ENCODE measurements at places on chromosomes 4 and X.

DNA sequence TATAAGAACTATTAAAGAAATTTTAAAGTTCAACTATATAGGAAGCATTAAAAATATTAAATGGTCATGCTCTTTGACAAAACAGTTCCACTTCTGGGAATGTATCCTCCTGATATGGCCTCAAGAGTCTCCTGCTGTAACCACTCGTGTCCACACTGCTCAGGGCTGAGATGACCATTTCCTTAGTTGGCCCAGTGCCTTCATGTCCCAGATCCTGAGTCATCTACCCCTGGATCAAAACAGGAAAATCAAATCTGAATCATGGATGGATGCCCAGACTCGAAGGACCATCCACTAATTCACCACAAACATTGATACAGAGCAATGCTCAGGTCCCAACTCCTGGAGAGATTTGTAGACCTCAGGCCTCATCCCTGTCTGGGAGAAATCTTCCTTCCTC is 44.7 kb downstream of the GPRASP3 start:
- no peak overlapping the region for H3K27ac ChIP-seq
- no peaks in the 10 kb centered on the region for H3K36me3 ChIP-seq
- DNase-seq = no peak
- peaks cover 4% of the 10 kb centered on the region for H3K4me1 ChIP-seq
- no peak overlapping the region for H3K4me3 ChIP-seq
- no peaks in the 10 kb centered on the region for H3K27me3 ChIP-seq

GRCh38 chr4:95761871-95762270 is 78.0 kb upstream of the PDHA2 start:
- no peaks in the 10 kb centered on the region for H3K27me3 ChIP-seq
- DNase-seq = no peak
- H3K27ac ChIP-seq = no peak overlapping the region
- no peaks in the 10 kb centered on the region for H3K36me3 ChIP-seq

- H3K27me3 ChIP-seq = peaks cover 2% of the 10 kb centered on the region
- no peak overlapping the region for H3K27ac ChIP-seq
- H3K36me3 ChIP-seq = no peaks in the 10 kb centered on the region
- H3K4me3 ChIP-seq = no peak overlapping the region
Measured at GRCh38 chr4:137981277-137981676, 260.9 kb downstream of the SLC7A11 start.

- H3K27ac ChIP-seq = no peak overlapping the region
- no peaks in the 10 kb centered on the region for H3K27me3 ChIP-seq
- H3K4me3 ChIP-seq = no peak overlapping the region
- no peak for DNase-seq
- peaks cover 14% of the 10 kb centered on the region for H3K4me1 ChIP-seq
Measured at GRCh38 chr4:82900066-82900410, 497 bp upstream of the THAP9 start.

GRCh38 chr4:41750626-41751448 is 2.3 kb upstream of the PHOX2B start:
- H3K4me1 ChIP-seq = peaks cover 44% of the 10 kb centered on the region
- peaks cover 3% of the 10 kb centered on the region for H3K36me3 ChIP-seq

DNA sequence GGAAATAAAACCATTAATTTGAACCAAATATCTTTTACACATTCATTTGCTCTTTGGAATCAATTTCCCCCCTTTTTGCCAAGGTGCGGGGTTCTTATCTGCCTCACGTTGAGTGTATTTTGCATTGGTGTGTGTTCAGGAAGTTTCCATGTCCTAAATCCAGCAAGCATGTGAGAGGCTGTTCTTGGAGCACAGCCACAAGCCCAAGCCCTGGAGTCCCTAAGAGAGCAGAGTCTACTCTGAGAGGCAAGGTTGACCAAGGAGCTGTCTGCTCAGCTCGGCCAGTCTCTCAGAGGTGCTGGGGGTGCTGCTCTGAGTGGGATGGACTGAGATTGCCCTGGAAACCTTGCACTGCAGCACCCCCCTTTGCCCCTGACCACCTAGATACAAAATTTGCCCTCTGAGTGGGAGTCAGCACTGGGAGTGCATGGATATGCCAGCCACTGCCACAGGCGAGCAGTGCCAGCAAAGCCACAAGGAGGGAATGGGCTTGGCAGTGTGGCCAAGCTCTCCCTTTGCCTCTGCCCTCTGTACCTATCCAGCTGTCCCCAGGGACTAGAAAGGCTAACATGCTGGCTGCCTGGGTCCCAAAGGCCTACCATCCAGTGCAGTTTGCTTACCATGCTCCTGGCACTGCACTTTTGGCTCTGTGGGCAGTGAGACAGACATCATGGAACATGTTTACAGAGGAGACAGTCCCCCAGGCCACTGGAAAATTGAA is 20.5 kb upstream of the FAM193A start:
- no peaks in the 10 kb centered on the region for H3K36me3 ChIP-seq
- no peak overlapping the region for H3K4me3 ChIP-seq
- H3K4me1 ChIP-seq = no peaks in the 10 kb centered on the region
- H3K27me3 ChIP-seq = peaks cover 5% of the 10 kb centered on the region

GRCh38 chrX:113033966-113034680 is 193.5 kb upstream of the AMOT start:
- H3K4me3 ChIP-seq = no peak overlapping the region
- H3K4me1 ChIP-seq = no peaks in the 10 kb centered on the region
- H3K36me3 ChIP-seq = no peaks in the 10 kb centered on the region
- H3K27me3 ChIP-seq = peaks cover 1% of the 10 kb centered on the region
- H3K27ac ChIP-seq = no peak overlapping the region

DNA sequence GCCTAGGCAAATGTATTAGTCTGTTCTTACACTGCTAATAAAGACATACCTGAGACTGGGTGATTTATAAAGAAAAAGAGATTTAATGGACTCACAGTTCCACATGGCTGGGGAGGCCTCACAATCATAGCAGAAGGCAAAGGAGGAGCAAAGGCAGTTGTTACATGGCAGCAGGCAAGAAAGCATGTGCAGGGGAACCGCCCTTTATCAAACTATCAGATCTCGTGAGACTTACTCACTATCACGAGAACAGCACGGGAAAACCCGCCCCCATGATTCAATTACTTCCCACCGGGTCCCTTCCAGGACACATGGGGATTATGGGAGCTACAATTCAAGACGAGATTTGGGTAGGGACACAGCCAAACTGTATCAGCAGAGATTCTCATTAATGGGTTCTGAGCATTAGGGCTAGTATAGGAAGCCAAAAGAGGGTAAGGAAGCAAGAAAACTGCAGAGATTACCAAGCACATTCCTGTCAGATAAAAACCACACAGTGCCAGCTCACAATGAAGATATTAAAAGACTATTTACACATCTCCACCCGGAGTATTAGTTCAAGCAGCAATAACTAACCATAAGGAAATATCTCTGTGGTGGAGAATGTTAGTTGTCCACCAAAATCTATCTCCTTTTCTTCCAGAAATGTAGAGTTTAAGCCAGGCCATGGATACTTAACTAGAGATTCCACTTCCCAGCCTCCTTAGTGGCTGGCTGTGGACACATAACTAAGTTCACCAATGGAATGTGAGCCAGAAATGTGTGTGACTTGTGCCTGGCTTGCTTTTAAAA is 61.2 kb upstream of the HOPX start:
- no peaks in the 10 kb centered on the region for H3K4me1 ChIP-seq
- no peaks in the 10 kb centered on the region for H3K27me3 ChIP-seq
- no peak overlapping the region for H3K27ac ChIP-seq

DNA sequence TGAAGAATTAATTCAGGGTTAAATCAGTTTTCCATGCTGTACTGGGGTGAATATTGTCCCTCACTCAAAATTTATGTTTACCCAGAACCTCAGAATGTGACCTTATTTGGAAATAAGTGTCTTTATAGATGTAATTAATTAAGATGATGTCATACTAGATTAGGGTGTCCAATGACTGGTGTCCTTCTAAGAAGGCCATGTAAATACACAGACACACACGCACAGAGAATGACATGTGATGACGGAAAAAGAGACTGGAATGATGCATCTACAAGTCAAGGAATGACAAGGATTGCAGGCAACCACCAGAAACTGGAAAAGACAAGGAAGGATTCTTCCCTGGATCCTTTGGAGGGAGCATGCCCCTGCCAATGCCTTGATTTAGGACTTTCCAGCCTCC is 84.6 kb upstream of the GPR34 start:
- H3K27ac ChIP-seq = peak overlapping the region; percentile 85
- H3K4me3 ChIP-seq = no peak overlapping the region
- no peaks in the 10 kb centered on the region for H3K36me3 ChIP-seq
- H3K4me1 ChIP-seq = peaks cover 9% of the 10 kb centered on the region
- no peak for DNase-seq
- H3K27me3 ChIP-seq = peaks cover 2% of the 10 kb centered on the region

GRCh38 chr4:144399927-144400326 is 246.0 kb upstream of the HHIP start:
- no peak for DNase-seq
- no peaks in the 10 kb centered on the region for H3K4me1 ChIP-seq
- H3K27ac ChIP-seq = no peak overlapping the region
- H3K27me3 ChIP-seq = peaks cover 1% of the 10 kb centered on the region
- H3K36me3 ChIP-seq = no peaks in the 10 kb centered on the region

DNA sequence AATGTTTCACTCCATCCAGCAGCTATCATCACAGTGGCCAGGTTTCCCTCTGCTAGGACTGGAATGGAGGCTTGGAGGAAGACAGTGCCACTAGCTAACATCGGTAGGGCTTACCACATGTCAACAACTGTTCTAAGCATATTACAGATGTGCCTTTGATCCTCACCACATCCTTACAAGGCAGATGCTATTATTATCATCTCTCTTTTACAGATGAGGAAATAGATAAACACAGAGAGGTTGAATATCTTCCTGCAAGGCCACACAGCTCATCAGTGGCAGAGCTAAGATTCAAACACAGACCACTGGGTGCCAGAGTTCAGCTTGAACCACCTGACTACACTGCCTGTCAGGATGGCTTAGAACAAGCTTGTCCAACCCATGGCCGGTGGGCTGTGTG is 47.4 kb downstream of the MAMLD1 start:
- H3K27me3 ChIP-seq = no peaks in the 10 kb centered on the region
- H3K4me3 ChIP-seq = no peak overlapping the region
- no peak overlapping the region for H3K27ac ChIP-seq
- DNase-seq = no peak

GRCh38 chr4:19309378-19309777 is 942.3 kb upstream of the SLIT2 start:
- H3K4me1 ChIP-seq = no peaks in the 10 kb centered on the region
- no peaks in the 10 kb centered on the region for H3K36me3 ChIP-seq
- H3K27ac ChIP-seq = no peak overlapping the region
- no peak overlapping the region for H3K4me3 ChIP-seq
- no peak for DNase-seq

- no peak for DNase-seq
- no peaks in the 10 kb centered on the region for H3K36me3 ChIP-seq
- peak overlapping the region; percentile 0 for H3K4me3 ChIP-seq
- H3K27ac ChIP-seq = peak overlapping the region; percentile 65
- H3K4me1 ChIP-seq = peaks cover 20% of the 10 kb centered on the region
- H3K27me3 ChIP-seq = peaks cover 2% of the 10 kb centered on the region
Measured at GRCh38 chr4:42712854-42713253, 55.9 kb upstream of the ATP8A1 start.

DNA sequence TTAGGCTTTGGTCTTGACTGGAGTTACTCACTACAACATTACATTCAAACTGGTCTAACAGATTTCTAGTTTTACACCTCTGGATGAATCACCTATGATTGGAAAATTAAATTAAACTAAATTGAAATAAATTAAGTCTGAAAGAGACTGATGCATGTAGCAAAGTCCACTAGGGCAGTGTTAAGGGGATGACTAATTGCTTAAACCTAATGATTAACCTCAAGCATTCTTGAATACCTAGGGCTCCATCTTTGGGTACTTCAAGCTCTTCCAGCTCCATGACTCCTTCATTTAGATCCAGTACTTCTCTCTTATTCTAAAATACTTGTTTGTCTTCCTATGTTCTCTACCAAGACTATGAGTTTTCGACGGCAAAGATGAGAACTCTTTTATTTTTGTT is 86.8 kb downstream of the SH2D1A start:
- no peaks in the 10 kb centered on the region for H3K27me3 ChIP-seq
- peaks cover 5% of the 10 kb centered on the region for H3K4me1 ChIP-seq
- no peaks in the 10 kb centered on the region for H3K36me3 ChIP-seq
- DNase-seq = no peak
- H3K27ac ChIP-seq = no peak overlapping the region

GRCh38 chr4:151725087-151725486 is 35.7 kb downstream of the GATB start:
- no peak for DNase-seq
- H3K36me3 ChIP-seq = no peaks in the 10 kb centered on the region
- peaks cover 26% of the 10 kb centered on the region for H3K4me1 ChIP-seq
- no peak overlapping the region for H3K4me3 ChIP-seq

GRCh38 chr4:76806757-76807156 is 91.2 kb downstream of the SOWAHB start:
- H3K4me1 ChIP-seq = peaks cover 32% of the 10 kb centered on the region
- H3K27me3 ChIP-seq = peaks cover 4% of the 10 kb centered on the region
- H3K4me3 ChIP-seq = no peak overlapping the region

DNA sequence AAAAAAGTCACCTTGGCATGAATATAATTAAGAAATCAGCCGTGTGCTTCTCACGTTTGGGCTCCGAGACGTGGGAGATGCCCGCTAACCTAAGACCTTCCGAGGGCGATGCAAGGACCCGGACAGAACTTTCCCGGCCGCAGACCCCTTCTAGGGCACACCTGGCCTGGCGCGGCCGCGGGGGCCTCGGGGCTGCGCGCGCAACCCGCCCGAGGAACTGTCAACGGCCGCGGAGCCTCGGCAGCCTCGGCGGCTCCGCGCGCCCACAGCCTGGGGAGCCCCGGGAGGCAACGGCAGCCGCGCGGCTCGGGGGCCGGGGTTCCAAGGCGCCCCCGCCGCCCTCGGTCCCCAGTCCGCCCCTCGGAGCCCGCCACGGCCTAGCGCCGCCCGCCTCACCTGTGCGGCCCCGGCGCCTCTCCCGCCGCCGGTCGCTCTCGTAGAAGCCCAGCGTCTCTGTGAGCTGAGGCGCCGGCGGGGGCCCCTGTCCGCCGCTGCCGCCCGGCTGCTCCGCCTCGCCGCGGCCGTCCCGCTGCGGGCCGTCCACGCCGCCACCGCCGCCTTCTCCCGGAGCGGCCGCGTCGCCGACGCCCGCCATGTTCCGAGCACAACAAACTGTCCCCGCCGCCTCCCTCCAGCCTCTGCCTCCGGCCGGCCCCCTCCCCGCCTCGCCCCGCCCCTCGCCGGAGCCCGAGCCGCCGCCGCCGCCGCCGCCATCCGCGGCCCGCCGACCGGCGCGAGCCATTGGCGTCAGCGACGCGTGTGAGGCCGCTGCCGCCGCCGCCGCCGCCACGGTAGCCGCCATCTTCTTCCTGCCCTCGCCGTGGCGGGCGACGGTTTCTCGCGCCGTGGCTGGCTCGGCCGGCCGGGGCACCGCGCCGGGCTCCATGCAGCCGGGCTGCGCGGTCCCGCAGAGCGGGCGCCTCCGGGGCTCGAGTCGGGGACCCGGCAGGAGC is at the start of gene TAPT1:
Gene TAPT1 (minus strand): TSS at position 609 of the 953 bp plus-strand sequence. CDS start 14 bp downstream, at position 595.
- H3K27ac ChIP-seq = peak within 1 kb of the TSS; percentile 93
- peak within 1 kb of the TSS; percentile 94 for H3K4me3 ChIP-seq
- peaks cover 6% of the 10 kb centered on the region for H3K4me1 ChIP-seq
- peaks cover 3% of the 10 kb centered on the region for H3K27me3 ChIP-seq
- H3K36me3 ChIP-seq = no peaks in the 10 kb centered on the region

GRCh38 chrX:20270562-20270890 is 3.8 kb upstream of the RPS6KA3 start:
- no peak for DNase-seq
- H3K27me3 ChIP-seq = no peaks in the 10 kb centered on the region
- H3K4me3 ChIP-seq = no peak overlapping the region
- H3K27ac ChIP-seq = no peak overlapping the region

GRCh38 chrX:103845165-103845653 is 13.2 kb upstream of the RAB9B start:
- no peaks in the 10 kb centered on the region for H3K36me3 ChIP-seq
- no peaks in the 10 kb centered on the region for H3K27me3 ChIP-seq
- no peaks in the 10 kb centered on the region for H3K4me1 ChIP-seq
- H3K27ac ChIP-seq = no peak overlapping the region

Measured in glutamatergic neuron (in vitro differentiated cells).